Stimulated activated CD8-positive, alpha-beta memory T cell treated with anti-CD3 and anti-CD28 coated beads, Interleukin-7, amount 100 ng/mL, for 48 hours (primary cell): ENCODE measurements at places on chromosomes 3 and 15.

DNA sequence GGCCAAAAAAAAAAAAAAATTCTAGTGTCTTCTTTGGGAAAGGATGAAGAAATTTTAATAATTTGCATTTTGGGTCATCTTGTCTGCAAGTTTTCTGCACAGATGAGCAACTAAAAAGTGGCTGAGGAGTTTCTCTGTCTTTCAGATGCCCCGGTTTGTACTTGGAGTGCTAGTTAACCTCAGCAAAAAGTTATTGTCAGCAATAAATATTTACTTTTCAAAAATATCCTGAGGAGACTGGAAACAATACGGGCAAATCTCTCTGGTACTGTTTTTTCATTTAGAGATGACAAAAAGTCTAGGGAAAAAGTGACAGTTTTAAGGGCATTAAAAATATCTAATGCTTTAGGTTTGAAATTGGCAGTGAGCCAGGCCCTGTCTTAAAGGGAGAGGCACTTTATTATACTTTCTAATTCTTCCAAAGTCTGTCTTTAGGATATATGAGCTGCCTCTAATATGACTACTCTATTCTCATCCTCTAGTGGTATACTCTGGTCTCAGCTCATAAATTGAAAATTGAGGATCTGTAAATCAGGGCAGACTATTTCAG lies 436.0 kb upstream of the NR2F2 start:
- no peak for DNase-seq

DNA sequence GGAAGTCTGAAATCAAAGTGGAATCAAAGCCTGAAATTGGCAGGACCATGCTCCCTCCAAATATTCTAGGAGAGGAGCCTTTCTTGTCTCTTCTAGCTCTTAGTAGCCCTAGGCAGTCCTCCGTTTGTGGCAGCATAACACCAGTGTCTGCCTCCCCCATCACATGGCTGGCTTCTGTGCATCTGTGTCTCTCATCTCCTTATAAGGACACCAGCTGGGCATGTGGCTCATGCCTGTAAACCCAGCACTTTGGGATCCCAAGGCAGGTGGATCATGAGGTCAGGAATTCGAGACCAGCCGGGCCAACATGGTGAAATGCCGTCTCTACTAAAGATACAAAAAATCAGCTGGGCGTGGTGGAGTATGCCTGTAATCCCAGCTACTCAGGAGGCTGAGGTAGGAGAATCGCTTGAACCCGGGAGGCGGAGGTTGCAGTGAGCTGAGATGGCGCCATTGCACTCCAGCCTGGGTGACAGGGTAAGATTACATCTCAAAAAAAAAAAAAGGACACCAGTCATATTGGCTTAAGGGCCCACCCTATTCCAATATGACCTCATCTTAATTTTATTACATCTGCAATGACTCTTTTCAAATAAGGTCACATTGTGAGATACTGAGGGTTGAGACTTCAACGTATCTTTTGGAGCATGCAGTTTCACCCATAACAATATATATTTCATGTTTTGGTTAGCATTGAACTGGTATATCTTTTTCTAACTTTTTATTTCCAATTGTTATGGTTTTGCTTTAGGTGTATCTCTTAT lies 148.0 kb upstream of the TPM1 start:
- DNase-seq, result no peak

DNA sequence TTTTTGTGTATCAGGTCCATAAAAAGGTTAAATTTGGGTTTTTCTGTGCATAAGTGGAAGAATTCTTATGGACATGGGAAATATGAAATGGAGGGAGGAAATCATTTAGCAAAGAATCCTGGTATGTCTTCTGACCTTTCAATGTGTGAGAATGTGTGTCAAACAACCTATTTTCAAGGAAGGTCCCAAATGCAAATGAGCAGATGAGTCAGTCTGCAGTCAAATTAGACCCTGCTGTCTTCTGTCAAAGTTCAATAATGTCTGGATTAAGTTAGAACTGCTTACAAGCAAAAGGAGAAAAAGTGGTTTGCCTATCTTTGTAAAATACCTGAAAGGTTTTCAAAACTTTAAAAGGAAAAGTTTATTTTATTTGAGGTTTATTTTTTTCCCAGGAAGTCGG lies 15.3 kb downstream of the FBN1 start:
- no peak for DNase-seq

GRCh38 chr15:56871185-56871584 lies 47.3 kb upstream of the TCF12 start:
- DNase-seq, result no peak
